ENCODE measurements at places on chromosomes 11 and 22.

GRCh38 chr11:83502041-83502440 lies 215.9 kb upstream of the CCDC90B start:
- no peak for DNase-seq

DNA sequence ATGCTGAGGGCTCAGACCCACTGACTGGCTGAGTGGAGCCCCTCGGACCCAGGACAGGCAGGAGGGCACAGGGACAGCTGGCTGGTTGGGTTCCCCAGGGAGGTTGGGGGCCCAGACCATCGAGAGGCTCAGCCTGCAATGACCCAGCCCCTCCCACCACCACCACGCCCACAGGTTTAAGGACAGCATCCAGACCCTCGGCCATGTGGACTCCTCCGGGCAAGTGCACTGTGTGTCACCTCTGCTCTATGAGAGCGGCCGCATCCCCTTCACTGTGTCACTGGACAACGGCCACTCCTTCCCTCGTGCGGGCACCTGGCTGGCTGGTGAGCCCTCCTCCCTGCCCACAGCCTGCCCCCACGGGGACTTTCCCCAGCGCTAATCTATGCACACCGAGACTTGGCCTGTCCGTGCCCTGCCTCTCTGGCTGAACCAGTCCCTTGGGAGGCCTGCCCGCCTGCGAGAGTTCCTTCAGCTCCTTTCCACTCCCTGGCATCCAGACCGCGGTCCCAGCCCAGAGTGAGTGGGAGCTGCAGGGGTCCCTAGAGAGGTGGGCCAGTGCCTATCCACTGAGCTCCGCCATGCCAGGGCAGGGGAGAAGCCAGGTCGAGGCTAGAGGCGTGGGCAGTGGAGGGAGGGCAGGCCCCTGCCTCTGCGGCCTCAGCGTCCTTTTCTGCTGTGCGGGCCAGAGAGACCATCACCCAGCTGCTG lies 2.2 kb downstream of the SUSD2 start:
- DNase-seq, result no peak

DNA sequence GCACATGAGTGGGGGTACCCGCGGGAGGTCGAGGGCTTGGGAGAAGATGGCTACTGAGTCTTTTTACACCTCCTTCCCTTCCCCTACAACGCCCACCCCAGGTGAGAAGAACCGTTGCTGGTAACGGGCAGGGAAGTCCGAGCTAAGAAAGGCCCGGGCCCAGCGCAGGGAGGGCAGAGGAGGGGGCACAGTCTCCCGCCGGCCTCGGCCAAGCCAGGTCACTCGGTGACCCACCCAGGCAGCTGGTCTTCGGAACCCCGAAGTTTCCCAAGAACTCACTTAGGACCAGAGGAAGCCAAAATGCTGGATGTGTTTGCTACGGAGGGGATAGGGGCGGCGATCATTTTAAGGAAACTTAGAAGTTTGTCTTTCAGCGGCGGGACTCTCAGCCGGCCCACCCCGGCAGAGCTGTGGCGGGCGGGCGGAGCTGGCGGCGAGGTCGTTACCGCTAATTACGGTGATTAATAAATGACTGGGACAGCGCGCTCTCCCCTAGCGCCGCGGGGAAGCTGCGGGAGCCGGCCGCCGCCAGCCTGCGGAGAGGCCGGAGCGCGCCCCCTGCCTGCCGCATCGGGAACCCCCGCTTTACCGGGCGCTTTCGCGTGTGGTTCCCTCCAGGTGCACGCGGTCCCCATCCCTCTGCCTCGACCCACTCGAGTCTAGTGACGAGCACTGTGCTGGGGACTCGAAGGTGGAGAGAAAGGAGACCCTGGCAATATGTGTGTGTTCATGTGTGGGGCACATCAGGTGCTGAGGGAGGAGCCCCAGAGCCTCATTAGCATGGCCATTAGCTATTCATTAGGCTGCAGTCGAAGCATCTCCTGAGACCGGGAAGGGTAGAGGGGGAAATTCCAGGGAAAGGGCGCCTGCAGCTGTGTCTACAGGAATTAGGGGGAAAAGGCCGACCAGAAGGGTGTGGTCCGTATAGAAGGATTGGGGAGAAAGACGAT lies 945 bp downstream of the ROBO3 start:
- peak; percentile 93 for DNase-seq

- DNase-seq, result no peak
Observed at GRCh38 chr11:26254378-26254777, 77.6 kb upstream of the ANO3 start.

Measured in H7 (cell line).